ENCODE measurements at places on chromosomes 1 and 21.
A peak's percentile ranks its signal among the peaks of the same experiment; 100 is the strongest.

GRCh38 chr1:10644307-10645128, 151.9 kb downstream of the CASZ1 start:
- no peak for DNase-seq

DNA sequence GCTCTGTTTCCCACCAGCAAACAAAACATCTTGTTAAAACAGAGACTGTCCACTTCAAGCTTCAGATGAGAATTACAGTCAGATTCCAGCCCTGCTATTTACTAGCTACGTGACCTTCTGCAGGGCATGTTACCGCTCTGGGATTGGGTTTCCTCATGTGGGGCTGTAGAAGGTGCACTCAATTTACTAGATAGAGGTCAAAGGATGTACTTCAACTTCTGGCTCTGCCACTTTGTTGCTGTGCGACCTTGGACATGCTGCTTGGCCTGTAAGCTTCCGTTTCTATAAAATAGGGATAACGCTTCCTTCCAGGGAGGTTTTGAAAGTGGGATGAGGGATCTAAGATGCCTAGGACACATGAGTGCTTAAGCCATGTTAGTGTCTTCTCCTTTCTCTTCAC, 46.0 kb upstream of the LRIG2 start:
- no peak for DNase-seq

DNA sequence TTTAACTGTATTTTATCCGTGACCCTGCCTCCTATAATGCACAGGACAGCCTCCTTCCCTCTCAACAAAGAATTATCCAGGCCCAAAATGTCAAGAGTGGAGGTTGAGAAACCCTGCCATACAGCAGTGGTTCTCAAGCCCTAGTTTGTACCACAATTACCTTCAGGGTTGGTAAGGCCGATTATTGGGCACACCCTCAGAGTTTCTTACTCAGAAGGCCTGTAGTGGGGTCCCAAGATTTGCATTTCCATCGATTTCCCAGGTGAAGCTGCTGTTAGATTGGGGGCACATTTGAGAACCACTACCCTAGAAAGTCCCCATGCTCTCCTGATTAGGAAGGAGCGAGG, 400 bp upstream of the PGBD2 start:
- DNase-seq: no peak

DNA sequence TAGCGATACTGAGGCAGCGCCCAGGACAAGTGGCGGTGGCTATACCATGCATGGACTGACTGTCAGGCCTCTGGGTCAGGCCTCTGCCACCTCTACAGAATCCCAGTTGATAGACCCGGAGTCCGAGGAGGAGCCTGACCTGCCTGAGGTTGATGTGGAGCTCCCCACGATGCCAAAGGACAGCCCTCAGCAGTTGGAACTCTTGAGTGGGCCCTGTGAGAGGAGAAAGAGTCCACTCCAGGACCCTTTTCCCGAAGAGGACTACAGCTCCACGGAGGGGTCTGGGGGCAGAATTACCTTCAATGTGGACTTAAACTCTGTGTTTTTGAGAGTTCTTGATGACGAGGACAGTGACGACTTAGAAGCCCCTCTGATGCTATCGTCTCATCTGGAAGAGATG, 3.2 kb upstream of the IL10RB start:
- DNase-seq: no peak

GRCh38 chr1:192700834-192701271, 64.9 kb downstream of the RGS13 start:
- DNase-seq: peak; percentile 60

- no peak for DNase-seq
Measured at GRCh38 chr1:66583021-66583420, 49.1 kb downstream of the SGIP1 start.

DNA sequence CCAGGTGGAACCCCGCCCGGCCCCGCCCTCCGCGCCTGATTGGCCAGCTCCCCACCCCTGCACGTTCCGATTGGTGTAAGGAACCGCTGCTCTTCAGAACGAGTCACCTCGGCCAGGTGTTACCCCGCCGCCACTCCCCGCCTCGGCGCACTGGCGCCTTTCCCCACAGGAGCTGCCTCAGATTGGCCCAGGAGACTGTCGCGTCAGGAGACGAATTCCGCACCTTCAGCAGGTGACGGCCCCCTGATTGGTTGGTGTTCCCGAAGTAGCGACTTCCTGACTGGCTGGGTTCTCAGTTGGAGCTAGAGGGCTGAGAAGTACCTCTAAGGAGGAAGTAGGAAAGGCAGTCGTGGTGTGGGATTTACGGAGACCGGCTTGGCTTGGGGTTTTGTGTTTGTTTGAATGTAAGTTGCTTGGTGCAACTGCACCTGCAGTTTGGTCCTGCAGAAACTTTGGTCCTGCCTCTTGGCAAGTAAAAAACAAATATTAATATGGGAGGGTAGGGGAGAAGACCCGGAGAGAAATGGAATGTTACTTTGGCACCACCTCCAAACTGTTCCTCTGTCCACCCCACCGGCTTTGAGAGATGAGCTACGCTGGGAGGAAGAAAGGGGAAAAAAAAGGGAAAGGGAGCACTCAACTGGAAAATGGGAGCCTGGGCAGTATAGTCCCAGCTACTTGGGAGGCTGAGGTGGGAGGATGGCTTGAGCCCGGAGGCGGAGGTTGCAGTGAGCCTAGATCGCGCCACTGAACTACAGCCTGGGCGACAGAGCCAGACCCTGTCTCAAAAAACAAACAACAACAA, 415 bp upstream of the F11R start:
- peak; percentile 50 for DNase-seq

GRCh38 chr1:222418654-222419053, 129.2 kb downstream of the HHIPL2 start:
- no peak for DNase-seq

- no peak for DNase-seq
Measured at GRCh38 chr1:37028981-37029617, 5.2 kb downstream of the GRIK3 start.

DNA sequence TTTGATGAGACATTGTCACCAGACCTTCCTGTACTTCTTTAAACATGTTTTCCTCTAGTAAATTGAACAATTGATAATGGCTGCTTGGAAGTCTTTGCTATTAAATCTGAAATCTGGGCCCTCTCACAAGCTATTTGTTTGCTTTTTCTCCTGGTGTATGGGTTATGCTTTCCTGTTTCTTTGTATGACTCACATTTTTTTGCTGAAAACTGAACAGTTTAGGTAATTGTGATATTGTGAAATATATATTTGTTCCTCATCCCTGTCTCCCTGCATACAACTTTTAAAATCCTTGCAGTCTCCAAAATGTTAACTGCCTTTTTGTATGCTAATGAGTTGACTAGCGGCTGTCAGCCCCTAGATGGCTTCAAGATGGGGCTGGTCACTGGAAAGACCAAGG, 61.6 kb downstream of the MAP3K21 start:
- no peak for DNase-seq

DNA sequence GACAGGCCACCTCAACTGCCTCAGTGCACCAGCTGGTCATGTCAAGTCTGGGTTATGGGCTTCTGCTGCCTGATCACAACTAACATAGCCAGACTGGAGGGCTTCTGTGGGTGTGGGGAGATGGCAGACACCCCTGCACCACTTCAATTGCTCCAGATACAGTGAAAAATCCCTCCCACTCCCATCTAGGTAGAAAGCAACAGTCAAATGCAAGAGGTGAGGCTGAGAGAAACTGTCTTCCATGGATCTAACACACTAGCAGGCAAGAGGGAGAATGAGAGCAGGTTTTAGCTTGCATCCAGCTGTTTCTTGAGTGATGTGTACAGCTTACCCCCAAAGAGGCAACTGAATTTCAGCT, 10.8 kb downstream of the KCNA2 start:
- no peak for DNase-seq

GRCh38 chr1:93864175-93864574, 14.8 kb downstream of the DNTTIP2 start:
- no peak for DNase-seq

GRCh38 chr1:181647314-181648035, 164.2 kb downstream of the CACNA1E start:
- no peak for DNase-seq

DNA sequence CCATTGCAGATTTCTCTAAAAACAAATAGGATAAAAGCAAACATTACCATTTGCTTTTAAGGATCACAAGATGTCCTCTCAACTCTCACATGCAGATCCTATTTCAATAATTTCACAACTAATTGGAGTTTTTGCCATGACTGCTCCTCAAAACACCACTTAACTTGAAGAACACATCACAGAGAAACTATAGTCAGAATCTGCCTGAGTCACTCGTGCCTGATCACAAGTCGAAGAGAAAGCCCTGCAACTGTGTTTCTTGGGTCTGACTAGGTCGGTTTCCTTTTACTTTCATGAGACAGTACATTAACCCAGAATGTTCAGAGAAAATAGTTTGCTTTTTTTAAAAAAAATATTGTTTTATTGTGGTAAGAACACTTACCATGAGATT, 46.3 kb upstream of the SMYD2 start:
- DNase-seq: no peak

- no peak for DNase-seq
Measured at GRCh38 chr1:234901491-234902049, 227.1 kb downstream of the TOMM20 start.

DNA sequence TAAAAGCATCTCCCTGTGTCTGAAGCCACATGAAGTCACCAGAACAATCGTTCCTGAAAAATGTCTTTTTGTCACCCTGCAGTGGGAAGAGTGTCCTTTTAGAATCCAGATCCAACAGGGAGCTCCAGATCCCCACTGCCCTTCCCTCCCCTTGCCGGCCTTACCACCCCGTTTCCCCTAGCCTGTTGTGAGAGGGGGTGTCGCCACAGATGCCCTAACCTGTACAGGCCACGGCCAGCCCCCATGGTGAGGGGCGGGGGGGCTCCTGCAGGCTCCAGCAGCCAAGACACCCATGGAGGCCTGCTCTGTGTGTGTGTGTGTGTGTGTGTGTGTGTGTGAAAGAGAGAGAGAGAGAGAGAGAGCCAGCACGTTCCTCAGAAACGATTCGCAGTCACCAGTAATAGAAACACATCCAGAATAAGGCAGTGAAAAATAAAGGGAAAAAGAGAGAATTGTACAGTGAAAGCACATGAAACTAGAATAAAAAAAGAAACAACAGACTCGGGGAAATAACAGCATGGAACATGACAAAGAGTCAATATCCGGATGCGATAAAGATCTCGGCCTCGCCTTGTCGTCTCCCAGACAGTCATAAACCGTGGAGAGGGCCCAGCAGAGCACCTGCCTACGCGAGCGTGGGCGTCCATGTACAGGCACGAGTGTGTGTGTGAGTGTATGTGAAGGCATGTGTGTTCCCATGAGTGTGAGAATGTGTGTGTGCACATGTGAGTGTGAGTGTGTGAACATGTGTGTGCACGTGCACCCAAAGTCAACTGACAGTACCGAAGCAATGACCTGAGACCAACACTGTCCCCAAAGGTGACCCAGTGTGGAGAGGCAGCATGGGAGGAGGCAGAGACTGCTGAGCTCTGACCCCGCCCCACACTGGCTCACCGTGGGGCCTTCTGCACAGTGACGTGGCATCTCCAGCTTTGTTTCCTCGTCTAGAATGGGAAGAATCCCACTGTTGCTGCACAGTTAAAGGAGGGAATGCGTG, 303.8 kb downstream of the NPHP4 start:
- no peak for DNase-seq

GRCh38 chr21:44370027-44370735, 16.8 kb downstream of the TRPM2 start:
- no peak for DNase-seq

DNA sequence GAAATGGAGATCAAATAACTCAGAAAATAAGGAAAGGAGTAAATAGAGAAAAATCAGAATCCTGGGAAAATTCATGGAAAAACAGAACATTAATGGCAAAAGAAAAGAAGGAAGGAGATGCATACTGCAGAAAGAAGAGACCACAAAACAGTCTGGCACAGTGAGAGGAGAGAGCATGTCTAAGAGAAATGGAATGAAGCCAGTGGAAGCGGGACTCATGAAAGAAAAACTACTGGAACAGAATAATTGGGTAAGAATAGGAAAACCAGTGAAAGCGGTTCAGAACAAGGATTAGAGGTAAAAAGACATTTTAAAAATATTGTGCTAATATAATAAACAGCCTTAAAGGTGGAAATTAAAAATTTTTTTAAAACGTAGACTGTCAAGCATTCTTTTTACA, 93.6 kb upstream of the GREM2 start:
- no peak for DNase-seq

DNA sequence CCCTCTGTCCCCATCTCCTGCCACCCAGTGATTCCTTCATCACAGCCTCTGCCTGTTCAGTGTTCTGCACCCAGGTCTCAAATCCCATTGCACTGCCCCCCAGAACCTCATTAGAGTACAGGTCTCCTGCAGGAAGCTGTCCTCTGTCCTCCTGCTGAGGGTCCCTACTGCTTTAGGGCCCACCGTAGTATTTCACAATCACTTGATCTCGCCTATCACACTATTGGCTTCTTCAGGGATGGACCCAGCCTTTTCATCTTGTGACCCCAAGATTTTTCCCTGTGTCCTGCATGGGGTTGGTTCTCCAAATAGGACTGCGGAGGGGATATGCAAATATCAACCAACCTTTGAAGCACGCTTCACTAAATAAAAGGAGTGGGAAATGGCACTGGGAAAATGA, 331.1 kb upstream of the AJAP1 start:
- no peak for DNase-seq

DNA sequence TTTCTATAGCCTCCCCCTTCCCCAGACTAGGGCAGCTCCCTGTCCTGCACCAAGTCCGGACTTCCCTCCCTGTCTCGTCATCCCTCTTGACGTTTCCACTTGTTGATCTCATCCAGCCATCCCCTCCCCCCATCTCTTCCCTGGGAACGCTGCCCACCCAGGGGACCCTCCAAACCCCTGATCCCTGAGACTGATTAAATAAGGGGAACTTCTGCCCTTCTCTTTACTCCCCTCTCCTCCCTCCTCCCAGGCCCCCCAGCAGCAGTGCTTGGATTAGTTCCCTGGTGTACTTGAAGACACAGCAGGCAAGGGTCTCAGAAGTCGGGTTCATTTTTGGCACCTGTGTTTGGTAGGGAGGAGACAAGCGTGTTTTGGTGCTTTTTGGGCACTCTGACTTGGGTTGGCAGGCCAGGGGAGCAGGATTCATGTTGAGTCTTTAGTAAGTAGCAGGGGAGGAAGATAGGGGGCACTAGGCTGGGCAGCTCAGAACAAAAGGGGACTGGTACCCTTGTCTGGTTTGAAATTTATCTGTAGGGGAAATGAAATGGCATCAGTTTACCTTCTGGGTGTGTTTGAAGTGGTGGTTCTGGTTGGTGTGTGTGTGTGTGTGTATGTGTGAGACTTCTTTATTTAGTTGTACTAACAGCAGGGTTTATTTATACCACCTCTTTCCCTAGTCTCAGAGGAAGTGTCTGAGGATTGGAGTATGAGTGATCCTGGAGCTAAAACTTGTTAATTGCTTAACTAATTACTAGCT, 11.1 kb downstream of the VANGL2 start:
- no peak for DNase-seq

Measured in SK-N-MC (cell line).